ENCODE measurements at places on chromosomes 3 and 15.

DNA sequence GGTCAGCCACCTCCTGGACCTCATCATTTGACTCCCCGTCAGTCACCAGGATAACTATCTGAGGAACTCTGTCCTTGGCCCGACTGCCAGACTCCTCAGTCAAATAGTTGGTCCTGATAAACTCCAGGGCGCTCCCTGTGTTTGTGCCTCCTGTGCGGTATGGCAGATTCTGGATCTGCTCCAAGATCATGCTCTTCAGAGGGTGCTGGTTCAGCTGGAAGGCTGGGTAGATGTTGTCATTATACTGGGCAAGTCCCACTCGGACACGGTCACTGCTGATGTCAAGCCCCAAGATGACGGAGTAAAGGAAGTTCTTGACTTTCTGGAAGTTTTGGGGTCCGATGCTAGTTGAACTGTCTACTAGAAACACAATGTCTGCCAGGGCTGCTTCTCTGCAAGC lies 31.1 kb upstream of the CAPN7 start:
- no peak for DNase-seq

DNA sequence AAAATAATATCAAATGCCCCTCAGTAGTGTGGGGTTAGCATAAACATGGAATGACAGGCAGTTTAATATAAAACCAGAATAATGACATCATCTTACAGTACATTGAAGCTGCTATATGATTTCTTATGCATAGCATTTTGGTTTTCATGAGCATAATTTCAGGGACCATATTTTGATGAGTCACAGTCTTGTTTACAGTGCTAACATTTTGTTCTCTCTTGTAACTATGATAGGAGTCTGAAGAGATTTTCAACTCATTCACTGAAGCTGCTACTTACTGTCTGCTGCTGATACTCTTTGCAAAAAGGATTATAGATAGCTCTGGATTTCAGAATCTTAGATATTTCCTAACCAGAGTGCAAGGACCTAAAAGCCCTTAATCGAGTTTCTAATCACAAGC lies 92.6 kb upstream of the CCDC54 start:
- no peak for DNase-seq

GRCh38 chr15:64235552-64235951 lies 72.7 kb upstream of the PPIB start:
- no peak for DNase-seq

DNA sequence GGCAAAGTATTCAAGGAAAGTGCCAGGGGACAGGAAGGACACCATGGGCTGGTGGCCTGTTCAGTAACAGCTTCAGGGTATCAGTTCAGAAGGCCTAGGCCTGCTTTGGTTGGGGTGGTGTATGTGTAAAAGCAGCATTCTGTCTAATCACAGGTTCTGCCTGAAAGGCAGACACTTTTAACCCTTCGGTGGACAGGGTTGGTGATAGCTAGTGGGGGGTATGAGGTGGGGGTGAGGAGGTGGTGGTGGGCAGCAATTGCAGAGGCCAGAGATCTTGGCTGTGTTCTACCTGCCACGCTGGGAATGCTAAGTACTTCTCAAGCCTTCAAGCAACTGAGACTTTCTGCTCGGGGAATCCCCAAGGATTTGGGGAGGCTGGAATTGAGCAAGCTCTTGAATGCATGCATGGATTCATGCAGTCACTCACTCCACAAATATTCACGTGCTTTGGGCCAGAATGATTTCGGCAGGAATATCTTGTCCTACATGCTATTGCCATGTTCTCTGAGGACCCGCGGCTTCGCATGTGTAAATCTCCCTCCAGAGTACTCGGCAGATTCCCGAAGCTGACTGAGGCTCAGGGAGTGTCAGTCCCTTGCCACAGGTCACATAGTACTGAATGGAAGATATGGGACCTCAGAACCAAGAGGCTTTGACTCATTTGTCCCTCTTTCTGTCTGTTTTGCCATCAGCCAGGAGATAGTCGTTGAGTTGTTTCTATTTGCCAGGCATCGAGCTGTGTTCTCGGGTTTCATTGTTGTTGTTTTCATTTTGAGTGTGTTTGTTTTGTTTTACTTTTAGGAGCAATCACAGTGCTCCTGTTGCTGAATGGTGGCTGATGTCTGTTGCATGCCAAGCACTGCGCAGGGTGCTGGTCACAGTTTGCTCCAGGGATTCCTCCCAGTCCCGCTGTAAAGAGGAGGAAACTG lies 65.5 kb downstream of the SMAD3 start:
- DNase-seq = no peak

DNA sequence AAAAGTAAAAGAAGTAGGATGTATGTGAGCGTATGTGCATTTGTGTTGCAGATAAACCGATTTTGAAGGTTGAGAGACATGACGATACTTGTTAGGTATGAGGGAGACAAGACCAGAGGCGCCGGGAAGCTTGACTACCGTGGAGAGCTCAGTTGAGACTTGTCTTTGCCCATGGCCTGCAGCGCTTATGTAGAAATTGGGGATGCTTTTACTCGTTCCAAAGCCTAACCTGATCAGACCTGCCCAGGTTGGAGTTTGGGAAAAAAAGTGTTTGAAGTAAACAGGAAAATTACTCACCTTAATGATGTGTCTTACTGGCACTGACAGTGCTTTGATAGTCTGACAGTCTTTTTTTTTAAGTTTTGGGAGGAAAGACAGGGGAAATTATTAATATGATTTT lies 202.8 kb downstream of the TP63 start:
- no peak for DNase-seq

- no peak for DNase-seq
These were observed 26.1 kb downstream of the CHDH start for GRCh38 chr3:53820084-53820483.

- no peak for DNase-seq
These were observed 29.8 kb downstream of the FBXL22 start for GRCh38 chr15:63626955-63627354.

GRCh38 chr3:112531358-112531781 lies 30.4 kb downstream of the ATG3 start:
- peak; percentile 4 for DNase-seq

- DNase-seq = no peak
These were observed 36.7 kb upstream of the SECISBP2L start for GRCh38 chr15:49082960-49083359.

DNA sequence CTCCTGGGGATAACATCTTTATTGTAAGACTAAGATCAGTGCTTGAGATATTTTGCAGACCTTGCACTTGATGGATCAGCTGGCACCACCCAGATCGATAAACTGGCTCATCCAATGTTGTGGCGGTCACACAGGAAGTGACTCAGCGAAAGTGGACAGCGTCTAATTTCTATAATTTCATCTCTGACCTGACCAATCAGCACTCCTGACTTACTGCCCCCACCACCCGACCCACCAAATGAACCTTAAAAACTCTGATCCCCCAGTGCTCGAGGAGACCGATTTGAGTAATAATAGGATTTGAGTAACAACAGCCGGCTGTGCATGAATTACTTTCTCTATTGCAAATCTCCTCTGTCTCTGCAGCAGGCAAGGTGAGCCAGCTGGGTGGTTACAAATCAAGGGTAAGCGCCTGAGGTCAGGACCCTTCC lies 62.7 kb upstream of the RNU6-1 start:
- no peak for DNase-seq

GRCh38 chr3:126389112-126389793 lies 5.5 kb upstream of the CFAP100 start:
- DNase-seq = no peak

DNA sequence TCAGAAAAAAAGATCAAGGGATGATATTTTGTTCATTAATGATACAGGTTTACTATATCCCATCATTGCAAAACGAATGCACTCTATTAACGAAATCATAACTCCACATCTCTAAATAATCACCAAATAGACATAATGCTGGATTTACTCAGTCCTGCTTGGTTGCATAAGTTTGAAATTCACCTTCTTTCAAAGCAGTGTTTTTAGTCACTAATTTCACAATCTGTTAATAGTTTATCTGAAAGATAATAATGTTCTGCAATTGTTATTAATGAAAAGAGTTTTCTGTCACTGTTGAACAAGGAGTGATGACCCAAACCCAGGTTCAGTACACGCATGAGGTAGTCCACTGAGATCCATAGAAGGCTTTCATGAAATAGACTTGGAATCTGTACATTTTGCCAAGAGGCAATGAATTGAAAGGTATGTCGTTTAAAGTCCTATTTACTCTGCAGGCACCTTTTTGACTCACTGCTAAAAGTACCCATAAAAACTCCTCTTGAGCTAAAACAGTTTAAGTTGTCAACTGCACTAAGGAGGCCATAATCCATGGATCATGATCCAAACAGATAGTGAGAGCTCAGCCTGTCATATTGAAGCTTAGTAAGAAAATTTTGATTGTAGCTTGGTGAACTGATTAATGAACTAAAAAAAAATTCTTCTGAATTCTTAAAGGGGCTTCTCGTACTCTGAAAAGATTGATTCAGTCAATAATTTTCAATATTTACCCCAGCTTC lies 75.6 kb upstream of the MBNL1 start:
- no peak for DNase-seq

- no peak for DNase-seq
These were observed 511.7 kb downstream of the NTRK3 start for GRCh38 chr15:87744815-87745214.

GRCh38 chr15:64095795-64096667 lies at the start of gene SNX1:
Gene SNX1 (plus strand): TSS chr15:64095982. CDS start chr15:64096014, 32 bp downstream.
- DNase-seq = peak; percentile 82

DNA sequence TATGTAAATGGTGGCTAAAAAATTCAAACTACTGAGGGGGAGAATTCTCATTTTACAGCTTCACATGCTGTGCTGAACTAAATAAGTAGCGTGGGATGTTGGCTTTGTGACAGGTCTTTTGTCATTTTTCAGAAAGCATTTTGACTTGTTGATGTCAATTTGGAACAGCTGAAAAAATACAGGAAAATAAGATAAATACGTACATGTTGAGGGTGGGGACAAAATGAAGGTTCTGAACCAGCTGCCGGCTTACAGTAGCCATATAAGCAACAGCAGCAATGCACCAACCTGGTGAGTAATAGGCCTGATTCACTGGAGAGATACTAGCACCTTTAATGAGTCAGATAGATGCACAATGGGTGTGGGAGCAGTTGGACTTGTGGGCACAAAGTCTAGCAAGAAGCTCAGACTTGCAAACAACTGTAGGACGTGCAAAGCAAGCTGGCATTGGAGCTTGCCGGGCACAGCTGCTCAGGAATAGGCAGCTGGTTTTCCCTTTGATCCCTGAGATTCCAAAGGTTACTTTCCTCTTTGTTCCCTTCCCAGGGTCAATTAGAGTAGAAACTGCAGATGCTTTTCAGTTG lies 12.9 kb downstream of the B3GNT5 start:
- DNase-seq = no peak

DNA sequence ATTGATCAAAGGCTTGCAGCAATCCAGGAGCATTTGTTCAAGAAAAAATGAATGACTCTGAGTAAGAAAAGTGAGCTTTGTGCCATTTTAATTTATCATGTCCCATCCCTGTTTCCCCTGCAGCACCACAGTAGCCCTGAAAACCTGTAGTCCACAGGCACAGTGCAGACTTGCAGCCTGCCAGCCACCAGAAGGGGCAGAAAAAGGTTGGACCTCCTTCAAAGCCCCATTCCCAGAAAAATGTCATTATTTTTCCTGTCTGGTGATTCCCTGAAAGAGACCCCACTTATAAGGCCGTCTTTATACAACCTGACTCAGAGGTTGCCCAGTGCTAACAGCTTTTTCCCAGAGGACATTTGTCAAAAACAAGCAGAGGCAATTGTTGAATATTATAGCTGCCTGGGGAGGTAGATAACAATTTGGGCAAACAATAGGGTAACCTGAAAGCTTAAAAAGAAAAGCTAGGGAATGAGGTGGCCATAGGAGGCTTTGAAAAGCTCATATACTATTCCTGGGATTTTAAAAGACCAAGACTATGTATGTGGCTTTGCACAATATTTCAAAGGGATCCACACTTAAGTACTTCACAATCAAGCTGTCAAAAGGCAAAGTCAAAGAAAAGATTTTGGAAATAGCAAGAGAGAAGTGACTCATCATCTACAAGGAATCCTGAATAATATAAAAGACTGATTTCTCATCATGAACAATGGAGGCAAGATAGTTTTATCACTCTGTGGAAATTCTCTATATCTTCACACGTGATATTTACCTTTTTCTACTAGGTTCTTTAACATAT lies 136.8 kb upstream of the PLXNA1 start:
- DNase-seq = no peak

GRCh38 chr3:81339040-81339845 lies 422.2 kb downstream of the GBE1 start:
- no peak for DNase-seq

- no peak for DNase-seq
These were observed 19.3 kb upstream of the SLTM start for GRCh38 chr15:58952751-58953150.

GRCh38 chr3:38247366-38248035 lies 18.1 kb upstream of the SLC22A13 start:
- peak; percentile 56 for DNase-seq

DNA sequence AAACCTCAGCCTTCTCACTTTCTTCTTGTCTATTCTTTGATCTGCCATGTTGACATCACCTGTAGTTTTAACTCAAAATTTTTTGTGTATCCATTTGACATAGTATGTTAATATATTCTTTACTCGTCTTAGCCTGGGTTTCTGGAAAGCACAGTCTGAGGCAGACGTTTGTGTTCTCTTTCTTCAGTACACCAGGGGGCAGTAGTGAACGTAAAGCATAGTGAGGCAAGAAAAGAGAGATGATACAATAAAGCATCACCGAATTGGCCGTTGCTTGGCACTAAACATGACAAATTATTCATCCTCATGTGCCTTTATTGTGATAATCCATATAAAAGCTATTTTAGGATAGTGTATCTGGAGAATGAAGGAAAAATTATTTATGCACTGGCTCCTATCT lies 141.0 kb upstream of the MYRIP start:
- DNase-seq = no peak

DNA sequence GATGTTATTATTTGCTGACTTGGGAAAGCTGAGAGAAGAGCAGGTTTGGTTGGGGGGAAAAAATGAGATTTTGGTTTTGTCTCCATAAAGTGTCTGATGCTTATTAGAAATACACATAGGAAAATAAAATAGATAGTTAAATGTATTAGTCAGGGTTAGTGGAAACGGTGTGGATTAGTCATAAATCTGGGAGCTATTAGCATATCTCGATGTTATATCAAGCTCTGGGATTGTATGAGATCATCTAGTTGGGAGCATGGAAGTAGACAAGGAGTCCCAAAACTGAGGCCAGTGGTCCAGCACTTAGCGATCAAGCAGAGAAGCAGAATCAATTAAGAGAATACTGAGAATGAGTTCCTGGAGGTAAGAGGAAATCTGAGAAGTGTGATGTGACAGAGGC lies 845.5 kb downstream of the ROBO2 start:
- DNase-seq = no peak

DNA sequence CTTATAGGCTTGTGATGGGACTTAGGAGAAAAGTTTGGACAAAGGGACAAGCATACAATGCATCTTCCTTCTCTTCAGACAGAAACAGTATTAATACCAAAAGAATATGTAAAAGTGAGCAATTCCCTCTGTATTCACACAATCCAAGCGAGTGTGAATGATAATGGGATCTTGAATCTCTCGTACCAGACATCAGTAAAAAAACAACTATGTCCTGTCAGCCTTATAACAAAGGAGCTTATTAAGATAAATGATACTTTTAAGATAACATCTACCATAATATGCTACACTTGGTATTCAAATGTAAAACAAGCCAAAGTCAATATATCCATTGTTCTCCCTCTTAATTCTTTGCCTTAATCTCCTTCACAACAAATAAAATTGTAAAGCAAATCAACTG lies 288.6 kb upstream of the CNTN6 start:
- DNase-seq = no peak

GRCh38 chr3:42613462-42613861 lies 13.0 kb downstream of the NKTR start:
- DNase-seq = no peak

Data from cerebellar nuclear complex (tissue), 1 donor.